ENCODE measurements at places on chromosomes 2 and 18.

DNA sequence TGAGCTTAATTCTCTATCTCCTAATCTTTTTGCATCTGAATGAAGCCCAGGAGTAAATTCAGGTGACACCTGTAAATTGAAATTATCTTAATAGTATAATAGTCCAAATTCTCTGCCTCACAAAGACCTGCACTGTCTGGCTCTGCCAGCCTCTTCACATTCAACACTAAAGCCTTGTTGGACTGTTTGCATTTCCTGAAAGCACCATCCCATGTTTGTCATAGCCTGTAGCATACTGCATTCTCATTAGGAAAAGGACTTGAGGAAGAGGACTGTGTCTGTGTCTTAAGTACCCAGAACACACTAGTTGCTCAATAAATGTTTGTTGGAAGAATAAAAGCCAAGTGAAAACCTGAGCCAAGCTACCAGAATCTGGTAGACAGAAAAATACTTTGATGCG, 42.9 kb upstream of the GRHL1 start:
- no peak for DNase-seq

DNA sequence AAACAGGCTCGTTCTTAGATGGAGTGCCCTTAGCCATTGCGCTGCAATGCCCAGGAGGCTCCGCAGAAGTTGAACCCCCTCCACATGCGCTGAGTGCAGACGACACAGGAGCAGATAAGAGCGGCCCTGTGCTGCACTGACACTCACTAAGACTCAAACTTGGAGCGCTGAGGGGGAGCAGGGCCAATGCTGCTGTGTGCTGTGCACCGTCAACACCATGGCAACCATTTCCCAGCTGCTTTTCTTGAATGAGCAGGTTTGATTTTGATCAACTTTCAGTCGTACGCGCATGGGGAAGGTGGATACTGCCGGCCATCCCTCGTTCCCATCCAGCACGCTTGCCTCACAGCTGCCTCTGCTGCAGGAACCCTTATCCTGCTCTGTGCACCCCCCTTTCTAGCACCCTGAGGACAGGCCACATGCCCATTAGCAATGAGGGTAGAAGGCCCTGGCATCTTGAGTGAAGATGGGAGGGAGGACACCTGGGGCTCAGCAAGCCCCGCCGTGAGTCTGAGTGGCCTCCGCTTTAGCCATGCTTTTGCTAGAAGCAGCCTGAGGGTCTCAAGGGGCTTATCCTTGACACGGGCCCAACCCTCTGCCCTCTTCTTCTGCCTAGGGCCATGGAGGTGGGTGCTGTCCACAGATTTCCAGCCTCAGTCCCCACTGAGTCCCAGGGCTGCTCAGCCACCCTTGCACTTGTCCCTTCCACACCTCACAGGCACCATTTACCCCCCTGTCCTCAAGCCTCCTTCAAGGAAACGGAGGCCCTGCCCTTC, 271.9 kb downstream of the PHLPP1 start:
- no peak for DNase-seq

DNA sequence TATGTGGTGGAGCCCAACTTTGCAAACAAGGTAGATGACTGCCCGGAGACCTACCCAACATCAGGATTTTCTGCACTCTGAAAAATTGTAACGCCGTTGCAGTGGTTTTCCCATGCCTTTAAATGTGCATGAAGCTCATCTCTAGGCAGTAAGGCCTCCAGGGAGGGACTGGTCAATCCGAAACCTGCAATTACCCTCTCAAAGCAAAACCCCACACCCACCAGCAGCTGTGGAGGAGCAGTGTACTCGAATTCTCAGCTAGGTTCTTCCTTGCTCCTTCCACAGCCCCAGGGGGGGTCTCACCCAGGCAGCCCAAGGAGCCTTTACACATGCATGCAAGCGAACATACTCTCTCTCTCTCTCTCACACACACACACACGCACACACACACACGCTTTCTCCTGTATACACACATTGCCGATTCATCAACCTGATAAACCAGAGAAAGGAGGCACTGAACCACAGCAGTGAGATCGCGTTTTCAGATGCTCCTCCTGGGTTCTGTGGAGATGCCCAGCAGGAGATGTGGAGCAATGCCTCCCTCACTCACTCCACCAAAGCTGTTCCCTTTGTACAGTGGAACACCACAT, 109.2 kb downstream of the VIT start:
- no peak for DNase-seq

- no peak for DNase-seq
Observed at GRCh38 chr18:35941299-35941698, 31.2 kb upstream of the RMP24 start.

GRCh38 chr2:175195012-175195411, 13.5 kb upstream of the ATP5MC3 start:
- no peak for DNase-seq

Data from NCI-H2081 (cell line).